ENCODE measurements at places on chromosomes 1 and 21.

DNA sequence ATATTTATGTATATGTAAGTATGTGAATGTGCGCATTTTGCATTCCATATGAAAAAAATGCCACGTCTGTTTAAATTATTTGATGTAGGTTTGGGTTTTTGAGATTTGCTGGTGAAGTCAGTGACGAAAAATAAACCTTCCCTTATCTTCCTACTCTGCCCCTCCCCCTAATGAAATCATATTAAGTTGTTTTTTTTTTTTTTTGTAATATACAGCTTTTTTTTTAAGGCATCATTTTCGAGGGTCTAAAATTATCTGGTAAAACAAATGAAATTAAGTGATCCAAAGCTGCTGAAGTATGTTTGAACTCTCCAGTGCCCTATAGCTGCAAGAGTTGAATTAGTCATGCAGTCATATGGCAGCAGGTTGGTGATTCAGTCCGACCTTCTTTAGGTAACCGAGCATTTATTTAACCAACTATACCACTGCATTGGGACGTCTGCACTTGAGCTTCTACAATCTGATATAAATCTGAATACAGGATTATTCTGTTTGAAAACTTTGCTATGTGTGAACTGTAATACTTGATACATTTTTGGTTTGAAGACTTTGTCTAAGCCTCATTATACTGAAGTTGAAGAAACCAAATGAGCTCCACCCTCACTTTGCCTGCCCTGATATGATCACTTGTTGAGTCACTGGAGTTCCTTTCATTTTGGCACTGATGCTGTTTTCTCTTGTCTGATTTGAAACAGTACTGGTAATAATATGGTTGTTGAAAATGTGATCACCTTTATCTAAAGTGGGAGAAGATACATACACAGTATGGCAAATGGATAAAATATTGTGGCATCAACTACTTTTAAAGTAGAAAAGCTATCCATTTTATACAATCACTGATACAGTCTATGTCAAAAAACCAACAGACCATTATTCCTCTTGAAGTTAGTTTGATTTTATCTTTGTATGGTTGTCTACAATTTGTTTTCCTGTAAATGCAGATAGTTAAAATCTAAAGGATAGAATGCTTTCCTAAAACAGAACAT lies 11.7 kb downstream of the PDIK1L start:
- peak; percentile 53 for DNase-seq

DNA sequence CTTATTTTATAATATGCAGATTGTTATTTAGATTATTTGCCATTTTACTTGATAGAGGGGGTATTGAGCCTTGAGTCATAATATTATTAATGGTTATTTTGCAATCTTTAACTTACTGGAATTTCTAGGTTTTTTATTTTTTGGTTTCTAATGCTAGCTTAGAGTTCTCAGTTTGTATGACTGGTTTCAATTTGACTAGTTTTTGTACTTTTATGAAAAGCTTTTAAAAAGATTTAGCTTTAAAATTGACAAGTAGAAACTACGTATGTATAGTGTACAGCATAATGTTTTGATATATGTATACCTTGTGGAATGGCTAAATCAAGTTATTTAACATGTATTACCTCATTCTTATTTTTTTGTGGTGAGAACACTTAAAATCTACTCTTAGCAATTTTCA lies 41.5 kb downstream of the CEP350 start:
- DNase-seq, result no peak

DNA sequence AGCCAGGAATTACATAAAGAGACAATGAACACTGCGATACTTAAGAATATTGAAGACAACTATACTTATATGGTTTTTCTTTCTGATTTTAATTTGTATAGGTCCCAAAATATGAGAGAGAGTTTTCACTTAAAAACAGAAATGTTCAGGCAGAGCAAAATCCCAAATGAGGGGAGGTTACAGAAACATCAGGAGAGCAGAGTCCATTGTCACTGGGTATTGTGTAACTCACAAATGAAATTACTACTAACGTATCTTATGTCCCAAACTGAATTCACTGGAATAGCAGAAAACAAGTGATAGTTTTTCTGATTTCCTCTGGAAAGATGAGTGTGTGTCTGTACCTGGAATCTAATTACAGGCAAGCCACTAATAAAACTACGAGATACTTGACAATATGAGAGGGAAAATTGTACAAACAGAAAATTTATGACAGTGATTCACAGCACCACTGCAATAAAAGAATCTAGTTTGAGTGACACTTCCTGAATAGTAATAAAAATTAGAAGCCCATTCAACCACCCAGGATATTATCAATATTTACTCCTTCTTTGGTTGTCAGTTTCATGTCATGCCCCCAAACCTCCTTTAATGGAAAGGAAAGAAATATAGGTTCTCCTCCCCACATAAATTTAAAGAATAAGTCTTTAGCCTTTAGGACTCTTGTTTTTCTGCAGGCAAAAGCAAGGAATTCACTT lies 522.6 kb downstream of the ADGRL2 start:
- no peak for DNase-seq

GRCh38 chr1:210527091-210527490 lies 198.4 kb downstream of the HHAT start:
- DNase-seq, result no peak

DNA sequence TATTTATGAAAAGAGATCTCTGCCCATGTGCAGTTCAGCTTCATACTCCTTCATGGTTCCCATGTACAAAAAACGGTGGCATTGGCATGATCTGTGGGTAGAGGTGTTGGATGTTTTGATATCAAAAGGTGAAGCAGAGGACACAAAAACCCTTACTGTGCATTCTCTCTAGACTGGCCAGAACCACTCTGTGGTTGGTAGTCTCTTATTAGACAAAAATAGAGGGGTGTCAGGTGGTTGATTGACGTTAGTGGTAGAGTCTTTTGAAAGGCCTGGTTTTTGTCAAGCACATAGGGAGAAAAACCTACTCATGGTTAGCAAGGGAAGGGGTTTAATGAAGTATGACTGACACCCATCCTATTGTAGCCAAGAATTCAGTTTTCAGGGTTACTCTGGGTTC lies 400.0 kb upstream of the TMPRSS15 start:
- DNase-seq, result no peak

- DNase-seq, result no peak
These were observed 50.1 kb downstream of the AKT3 start for GRCh38 chr1:243799908-243800307.

Measured in CD4-positive, alpha-beta T cell treated with Interleukin-2 at 100 ng/mL for 4 hours (primary cell).